ENCODE measurements at places on chromosomes 3 and 15.

- DNase-seq, result no peak
These were observed 12.5 kb downstream of the PLA2G4B start for GRCh38 chr15:41851167-41851523.

GRCh38 chr3:120332646-120333045 lies 16.5 kb downstream of the LRRC58 start:
- DNase-seq, result no peak

GRCh38 chr3:80055306-80055705 lies 287.5 kb upstream of the ROBO1 start:
- DNase-seq, result no peak

DNA sequence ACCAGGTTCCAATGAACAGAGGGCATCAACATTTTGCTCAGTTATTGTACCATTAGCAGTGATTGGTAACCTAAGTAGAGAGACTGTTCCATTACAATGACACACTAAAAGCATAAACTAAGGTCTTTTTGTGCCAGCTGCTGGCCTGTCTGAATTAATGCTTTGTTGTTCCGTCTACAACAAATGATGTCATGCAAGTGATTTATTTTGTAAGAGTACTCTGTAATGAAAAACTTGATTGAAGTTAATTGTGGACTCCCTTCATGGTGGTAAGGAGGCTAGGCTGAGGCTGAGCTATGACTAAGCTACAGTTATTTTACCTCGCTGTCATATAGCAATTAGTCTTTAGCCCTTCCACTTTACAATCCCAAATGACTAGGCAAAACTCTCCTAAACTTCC lies 23.2 kb downstream of the RCN2 start:
- no peak for DNase-seq

- DNase-seq, result no peak
These were observed 194.1 kb downstream of the TPRG1 start for GRCh38 chr3:189365609-189366564.

- DNase-seq, result no peak
These were observed 31.6 kb downstream of the BTD start for GRCh38 chr3:15633159-15633558.

DNA sequence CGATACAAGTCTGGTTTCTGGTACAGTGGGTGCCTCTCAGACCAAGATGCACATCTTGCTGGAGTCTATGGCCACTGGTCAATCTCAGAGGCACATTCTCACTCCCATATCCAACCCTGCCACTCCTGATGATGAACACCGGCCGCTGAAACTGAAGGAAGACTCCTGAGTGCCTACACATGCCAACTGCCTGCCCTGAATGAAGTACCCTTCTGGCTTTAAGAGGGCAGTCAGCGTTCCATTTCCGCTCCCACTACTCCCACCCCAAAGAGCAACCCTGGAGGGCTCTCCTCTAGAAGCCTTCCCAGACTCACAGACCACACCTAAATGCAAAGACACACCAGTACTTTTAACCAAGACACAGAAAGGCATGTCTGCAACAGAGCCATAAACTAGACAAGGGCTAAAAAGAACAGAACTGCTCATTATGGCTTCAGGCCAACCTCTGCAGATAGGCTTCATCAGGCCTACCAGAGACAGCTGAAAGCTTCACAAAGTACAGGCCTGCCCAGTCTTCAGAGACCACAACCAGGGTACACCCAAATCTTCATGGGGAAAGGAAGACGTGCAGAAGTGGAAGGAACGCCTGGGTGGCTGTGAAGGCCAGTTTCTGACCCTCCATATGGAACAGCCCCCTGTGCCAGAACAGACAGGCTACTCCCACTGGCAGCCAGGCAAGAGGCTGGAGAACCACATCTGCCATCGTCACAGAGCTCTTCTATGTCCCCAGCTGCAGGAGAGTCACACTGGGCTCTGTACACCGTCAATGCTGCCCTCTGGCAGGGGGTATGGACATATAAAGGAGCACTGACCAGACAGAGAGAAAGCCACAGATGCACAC lies 14.3 kb downstream of the ANP32A start:
- no peak for DNase-seq
